ENCODE measurements at places on chromosomes 16 and 17. TPM values are rescaled to one million over a fixed set of nuclear protein-coding genes. Genes with fewer than 3 reads are reported as not detected.

Gene DUSP3
- total RNA-seq: 33.2 TPM

DNA sequence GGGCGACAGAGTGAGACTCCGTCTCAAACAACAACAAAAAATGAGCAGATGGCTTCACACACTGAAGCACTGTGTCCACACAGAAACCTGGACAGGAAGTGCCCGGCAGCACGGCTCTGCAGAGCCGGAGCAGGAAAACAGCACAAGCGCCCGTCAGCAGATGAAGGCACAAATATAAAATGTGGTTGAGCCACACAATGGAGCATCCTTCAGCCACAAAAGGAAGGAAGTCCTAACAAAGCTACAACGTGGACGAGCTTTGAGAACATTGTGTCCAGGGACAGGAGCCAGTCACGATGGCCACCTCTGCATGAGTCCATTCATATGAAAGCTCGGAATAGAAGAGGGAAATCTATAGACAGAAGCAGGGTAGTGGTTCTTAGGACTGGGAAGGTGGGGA is 15.7 kb downstream of the RHBDF2 start:
- DNase-seq: peak; percentile 63

GRCh38 chr17:48209973-48210372 is 102.4 kb downstream of the SNX11 start:
- no peak for DNase-seq

- no peak for DNase-seq
These were observed 131.2 kb downstream of the CMIP start for GRCh38 chr16:81575834-81576233.

DNA sequence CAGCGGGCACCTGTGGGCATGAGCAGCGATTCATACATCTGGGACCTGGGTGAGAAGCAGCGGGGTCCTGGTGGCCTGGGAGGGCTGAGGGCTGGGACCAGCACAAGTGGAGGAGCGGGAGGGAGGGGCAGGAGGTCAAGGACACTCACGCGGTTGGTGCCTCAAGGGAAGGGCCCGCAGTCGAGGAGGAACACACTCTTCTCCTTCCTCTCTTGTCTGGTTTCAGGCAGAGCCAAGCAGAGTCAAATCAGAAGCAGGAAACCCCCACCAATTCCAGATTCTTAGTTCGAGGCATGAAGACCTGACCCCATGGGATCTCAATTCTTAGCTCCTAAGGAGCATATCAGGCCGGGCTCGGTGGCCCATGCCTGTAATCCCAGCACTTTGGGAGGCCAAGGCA is 15.7 kb downstream of the DNAI2 start:
- DNase-seq: no peak

- no peak for DNase-seq
These were observed 43.3 kb downstream of the TIMM22 start for GRCh38 chr17:1040216-1040600.

Gene DBNDD1
- total RNA-seq: 8.8 TPM

GRCh38 chr17:74840989-74841666 is 18.6 kb downstream of the GRIN2C start:
- DNase-seq: peak; percentile 92

GRCh38 chr17:80492343-80493136 is 16.1 kb upstream of the NPTX1 start:
- DNase-seq: no peak

- DNase-seq: peak; percentile 51
These were observed 14.2 kb upstream of the C17orf78 start for GRCh38 chr17:37361543-37361942.

Gene ASGR1
- total RNA-seq: 6.4 TPM

Gene MFAP4
- 30.9 TPM for total RNA-seq

- no peak for DNase-seq
These were observed 15.3 kb downstream of the CMTM3 start for GRCh38 chr16:66619534-66620428.

- DNase-seq: no peak
These were observed 5.9 kb downstream of the SKA2 start for GRCh38 chr17:59149051-59149450.

- DNase-seq: no peak
These were observed 99.0 kb downstream of the PRKCA start for GRCh38 chr17:66401364-66401763.

Gene WNT3
- total RNA-seq: 57.9 TPM

DNA sequence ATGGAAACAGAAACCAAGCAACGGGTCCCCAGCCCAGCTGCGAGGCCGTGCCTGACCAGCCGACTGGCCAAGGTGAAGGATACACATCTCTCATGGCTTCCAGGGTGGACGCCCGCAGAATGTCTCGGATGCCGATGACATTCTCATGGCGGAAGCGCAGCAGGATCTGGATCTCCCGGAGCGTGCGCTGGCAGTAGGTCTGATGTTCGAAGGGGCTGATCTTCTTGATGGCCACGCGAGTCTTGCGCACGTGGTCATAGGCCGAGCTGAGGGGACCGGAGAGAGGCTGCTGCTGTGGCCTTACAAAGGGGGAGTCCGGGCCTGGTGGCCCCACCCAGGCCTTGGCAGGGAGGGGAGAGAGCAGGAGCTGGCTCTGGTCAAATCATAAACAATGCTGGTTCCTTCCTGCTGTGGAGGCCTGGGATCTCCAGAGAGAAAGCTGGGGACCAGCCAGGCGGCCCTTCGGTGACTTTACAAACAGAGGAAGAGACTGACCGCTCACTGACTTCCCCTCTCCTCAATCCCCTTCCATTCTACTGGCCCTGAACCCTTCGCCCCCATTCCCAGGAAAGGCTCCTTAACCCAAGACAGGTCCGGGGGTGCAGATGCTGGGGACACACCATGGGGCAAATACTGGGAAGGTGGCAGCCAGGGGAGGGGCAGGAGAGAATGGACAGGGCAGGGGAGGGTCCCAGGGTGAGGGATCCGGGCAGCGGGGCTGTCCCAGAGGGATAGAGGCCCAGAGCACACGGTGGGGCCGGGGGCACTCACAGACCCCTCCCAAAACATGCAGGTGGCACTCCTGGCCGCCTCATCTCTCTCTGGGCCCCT is 1.1 kb downstream of the MAPK3 start:
- DNase-seq: peak; percentile 38

GRCh38 chr16:85003725-85004586 is 7.4 kb downstream of the ZDHHC7 start:
- no peak for DNase-seq

- no peak for DNase-seq
These were observed 3.4 kb upstream of the UQCRC2 start for GRCh38 chr16:21949713-21950260.

Gene CMTM4
- 30.2 TPM for total RNA-seq

DNA sequence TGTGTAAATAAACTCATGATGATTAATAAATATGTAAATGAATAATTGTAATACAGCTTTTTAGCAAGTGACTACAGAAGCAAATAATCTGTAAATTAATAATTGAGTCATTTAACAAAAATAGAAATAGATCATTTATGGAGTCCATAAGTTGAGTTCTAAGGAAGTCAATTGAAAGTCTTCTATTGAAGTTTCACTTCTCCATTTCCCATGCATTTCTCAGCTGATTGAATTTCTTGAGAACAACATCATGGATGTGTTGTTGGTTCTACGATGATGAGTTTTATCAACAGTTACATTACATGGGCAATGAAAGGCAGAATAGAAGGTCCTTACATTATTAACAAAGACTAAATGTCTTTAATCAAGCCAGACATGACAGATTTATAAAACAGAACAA is 290.4 kb downstream of the MAP2K6 start:
- no peak for DNase-seq

Gene SGF29
- total RNA-seq: 25.5 TPM

GRCh38 chr17:79979816-79980215 is 55.9 kb downstream of the TBC1D16 start:
- no peak for DNase-seq

- no peak for DNase-seq
These were observed 404.9 kb upstream of the CDH5 start for GRCh38 chr16:65961476-65962143.

Gene EEF2K
- total RNA-seq: 112 TPM

DNA sequence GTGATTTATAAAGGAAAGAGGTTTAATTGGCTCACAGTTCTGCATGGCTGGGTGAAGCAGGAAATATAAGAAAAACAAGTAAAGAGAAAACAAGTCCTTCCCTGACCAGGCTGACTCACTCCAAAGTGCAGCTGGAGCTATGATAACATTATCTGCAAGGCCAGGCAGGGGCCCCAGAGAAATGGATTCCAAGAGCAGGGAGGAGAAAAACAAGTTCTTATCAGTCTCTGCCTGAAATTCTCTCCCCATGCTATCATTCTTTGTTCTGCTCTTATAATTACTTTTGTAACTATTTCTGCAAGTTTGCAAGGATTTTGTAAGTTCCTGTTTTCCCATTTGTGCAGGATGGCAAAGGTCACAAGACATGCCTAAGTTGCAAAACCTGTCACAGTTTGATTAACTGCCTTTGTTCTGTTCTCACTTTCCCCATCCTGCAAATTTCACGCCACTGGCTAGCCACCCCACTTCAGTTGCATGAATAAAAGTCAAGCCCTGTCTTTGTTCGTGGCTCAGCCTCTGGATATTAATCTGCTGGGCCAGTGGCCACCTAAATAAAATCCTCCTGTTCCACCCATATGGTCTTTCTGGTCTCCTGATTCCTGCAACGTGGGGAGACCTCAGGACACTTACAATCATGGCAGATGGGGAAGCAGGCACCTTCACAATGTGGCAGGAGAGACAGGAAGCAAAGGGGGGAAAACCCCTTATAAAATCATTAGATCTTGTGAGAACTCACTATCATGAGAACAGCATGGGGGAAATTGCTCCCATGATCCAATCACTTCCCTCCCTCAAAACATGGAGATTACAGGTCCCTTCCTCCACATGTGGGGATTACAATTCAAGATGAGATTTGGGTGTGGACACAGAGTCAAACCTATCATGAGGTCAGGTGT is 13.1 kb downstream of the ABCA9 start:
- peak; percentile 69 for DNase-seq

DNA sequence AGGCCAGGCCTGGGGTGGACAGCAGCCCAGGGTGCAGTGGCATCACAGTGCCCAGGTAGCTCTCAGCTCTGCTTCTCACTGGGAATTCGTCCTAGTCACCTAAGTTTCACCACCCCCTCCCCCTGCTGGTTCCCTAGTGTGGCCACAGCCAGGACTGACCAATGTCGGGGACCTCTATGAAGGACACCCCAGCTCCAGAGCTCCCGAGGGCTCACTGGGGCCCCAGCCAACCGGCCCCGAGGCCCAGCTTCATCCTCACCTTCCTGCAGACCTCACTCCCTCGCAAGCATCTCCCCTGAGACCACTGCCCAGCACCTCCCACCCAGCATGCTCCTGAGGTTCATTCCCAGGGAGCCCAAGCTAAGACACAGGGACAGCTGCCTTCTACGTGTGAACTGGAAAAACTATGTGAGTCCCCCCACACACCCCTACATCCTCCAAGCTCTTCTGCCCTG is 4.9 kb downstream of the SPPL2C start:
- DNase-seq: no peak

DNA sequence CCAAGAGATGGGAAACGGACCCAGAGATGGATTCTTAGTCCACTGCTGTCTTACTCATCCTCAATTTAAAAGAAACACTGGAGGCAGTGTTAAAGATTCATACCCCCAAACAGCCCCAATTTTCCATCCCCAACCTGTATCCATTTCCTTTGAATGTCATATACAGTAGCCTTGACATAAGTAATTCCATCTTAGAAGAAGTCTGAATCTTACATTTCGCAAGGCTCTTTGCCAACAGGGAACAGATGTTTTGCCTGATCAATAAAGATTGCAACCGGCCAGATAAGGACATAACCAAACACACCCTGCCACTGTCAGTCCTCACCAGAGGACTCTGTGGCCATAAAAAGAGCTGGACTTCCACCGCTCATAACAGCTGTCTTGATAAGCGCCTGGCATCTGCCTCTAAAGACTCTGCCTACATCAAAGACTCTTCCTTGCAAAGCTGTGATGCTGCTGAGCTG is 59.0 kb upstream of the MED9 start:
- no peak for DNase-seq

- DNase-seq: no peak
These were observed 3.2 kb upstream of the ZDHHC1 start for GRCh38 chr16:67419502-67419901.

DNA sequence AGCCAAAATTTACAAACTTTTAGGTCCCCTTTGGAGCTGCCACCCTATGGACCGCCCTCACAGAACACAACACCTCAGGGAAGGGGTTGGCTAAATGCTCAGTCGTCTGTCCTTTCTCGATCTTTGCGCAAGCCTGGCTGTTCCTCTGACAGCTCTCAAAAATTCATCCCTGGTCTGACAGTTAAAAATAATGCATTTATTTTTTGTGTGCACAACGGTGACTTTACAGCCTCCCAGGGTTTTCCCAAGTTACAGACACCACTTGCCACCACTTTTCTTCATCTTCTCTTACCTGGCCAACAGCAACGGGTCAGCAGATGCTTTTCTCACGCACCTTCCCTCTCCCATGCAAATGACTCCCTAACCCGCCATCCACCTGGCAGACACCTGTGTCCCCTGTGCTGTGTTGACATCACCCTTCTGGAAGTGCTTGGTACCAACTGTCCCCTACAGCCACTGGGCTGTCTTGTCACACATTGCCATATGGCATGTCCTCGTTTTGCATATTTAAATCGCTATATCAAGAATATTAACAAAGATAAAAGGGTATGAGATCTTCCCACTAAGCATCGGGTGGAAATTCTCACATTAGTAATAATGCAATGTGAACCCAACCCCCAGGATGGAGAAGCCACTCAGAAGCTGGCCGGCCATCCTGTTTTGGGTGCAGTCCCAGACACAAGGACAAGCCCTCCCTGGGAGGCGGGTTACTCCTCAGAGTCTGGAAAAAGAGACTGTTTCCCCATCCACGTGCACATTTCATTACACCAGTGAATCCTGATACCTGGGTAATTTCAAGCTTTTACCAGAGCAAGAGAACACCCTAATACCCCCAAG is 187.0 kb downstream of the ZFHX3 start:
- no peak for DNase-seq

Gene AMZ2
- 55.0 TPM for total RNA-seq

Gene OR1A1
- total RNA-seq: not detected

Gene FBXO39
- total RNA-seq: 0.54 TPM

- no peak for DNase-seq
These were observed 21.4 kb upstream of the IRX6 start for GRCh38 chr16:55302635-55303034.

GRCh38 chr17:68710976-68711375 is 109.8 kb upstream of the FAM20A start:
- DNase-seq: no peak

GRCh38 chr17:14295676-14296075 is 5.2 kb upstream of the HS3ST3B1 start:
- DNase-seq: peak; percentile 53

- no peak for DNase-seq
These were observed 119.7 kb upstream of the MYOCD start for GRCh38 chr17:12545877-12546513.

DNA sequence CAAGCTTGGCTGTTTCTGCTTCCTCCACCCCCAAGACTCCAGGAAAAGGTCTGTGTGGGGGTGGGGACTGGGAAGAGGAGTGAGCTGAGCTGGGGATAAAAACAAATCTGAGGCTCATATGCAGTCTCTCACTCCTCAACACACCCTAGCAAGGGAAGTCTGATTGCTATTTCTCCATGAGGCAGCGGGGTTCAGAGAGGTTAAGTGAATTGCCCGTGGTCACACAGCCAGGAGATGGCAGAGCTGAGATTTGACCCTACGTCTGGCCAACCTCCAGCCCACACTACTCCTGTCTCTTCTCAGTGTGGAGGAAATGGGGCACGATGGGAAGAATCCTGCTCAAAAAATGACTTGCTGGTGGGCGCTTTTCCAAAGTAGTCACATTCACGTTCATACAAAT is 4.8 kb upstream of the ABCC3 start:
- no peak for DNase-seq
